Kidney capillary endothelial cell (primary cell): ENCODE measurements at places on chromosomes 6 and 20.

DNA sequence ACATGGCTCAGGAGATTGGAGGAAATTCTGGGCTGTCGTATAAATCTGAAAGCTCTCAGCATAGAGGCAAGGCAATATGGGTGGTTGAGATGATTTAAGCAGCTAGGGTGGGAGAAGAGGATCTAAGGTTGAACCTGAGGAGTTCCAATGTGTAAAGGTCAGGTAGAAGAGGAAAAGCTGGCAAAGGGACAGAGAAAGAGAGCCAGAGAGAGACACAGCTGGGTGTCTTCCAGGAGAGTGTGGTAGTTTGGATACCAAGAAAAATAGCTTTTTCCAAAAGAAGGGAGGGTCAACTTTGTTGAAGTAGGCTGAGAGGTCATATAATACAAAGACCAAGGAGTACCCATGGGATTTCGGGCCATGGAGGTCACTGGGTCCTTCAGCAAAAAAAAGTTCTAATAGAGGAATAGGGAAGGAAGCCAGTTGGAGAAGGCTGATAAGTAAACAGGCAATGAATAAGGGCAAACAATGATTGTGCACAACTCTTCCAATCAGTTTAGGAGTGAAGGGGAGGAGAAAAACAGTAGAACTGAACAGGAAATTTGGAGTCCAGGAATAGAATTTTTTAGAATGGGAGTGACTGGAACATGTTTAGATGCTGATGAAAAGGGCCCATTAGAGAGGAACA lies 135.1 kb downstream of the QRSL1 start:
- DNase-seq = no peak

DNA sequence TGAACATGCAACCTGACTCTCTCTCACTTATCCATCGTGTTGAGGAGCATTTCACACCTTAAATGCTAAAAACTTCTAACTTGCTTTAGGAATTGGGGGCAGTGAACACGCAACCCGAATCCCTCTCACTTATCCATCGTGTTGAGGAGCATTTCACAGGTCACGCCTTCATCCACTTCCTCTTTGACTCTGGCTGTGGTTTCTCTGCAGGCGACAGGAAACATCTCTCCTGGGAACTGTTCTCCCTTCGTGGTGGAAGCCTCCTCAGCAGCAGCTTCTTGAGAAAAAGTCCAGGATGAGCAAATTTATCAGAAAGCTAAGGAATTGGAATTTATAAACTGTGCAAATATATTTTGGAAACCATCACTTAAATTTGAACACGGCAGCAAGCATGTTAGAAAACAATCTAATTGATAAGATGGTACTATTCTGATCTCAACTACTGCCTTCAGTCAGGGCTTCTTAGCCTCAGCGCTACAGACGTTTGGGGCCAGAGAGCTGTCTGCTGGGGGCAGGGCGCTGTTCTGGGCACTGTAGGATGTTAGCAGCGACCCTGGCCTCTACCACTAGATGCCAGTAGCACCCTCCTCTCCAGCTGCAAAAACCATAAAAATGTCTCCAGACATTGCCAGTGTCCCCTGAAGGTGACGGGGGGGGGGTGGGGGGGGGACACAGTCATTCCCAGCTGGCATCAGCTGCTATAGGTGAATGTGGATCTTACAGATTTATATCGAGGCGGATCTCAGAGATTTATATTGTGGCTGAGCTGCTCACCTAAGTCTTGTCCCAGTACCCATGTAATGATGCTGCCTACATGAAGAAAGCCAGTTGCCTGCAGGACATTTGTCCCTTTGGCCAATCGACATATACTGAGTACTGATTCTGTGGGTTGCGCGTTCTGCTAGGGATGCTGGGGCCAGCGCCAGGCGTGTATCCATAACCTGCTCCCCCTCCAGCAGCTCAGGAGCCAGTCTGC lies 26.2 kb downstream of the CTCFL start:
- peak; percentile 47 for DNase-seq

DNA sequence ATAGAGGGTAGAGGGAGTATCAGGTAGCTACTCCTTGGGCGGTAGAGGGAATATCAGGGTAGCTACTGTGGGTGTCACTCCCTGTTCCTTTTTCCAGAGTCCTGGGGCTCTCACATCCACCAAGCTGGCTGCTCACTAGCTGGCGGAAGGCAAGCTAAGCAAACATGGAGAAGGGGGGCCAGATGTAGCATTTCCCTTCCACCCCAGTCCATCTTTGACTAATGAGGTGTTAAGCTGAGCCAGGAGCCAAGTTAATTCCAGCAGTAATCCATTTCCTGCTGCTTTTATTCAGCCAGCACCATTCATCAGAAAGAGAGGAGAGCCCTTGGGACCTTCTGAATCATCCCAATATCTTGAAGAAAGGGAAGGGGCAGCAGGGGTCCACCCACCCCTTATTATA lies 330.0 kb downstream of the ZFAND3 start:
- peak; percentile 14 for DNase-seq

GRCh38 chr6:56914798-56915658 lies 39.9 kb upstream of the BEND6 start:
- DNase-seq = no peak

GRCh38 chr6:76982476-76983199 lies 480.7 kb downstream of the HTR1B start:
- DNase-seq = no peak

DNA sequence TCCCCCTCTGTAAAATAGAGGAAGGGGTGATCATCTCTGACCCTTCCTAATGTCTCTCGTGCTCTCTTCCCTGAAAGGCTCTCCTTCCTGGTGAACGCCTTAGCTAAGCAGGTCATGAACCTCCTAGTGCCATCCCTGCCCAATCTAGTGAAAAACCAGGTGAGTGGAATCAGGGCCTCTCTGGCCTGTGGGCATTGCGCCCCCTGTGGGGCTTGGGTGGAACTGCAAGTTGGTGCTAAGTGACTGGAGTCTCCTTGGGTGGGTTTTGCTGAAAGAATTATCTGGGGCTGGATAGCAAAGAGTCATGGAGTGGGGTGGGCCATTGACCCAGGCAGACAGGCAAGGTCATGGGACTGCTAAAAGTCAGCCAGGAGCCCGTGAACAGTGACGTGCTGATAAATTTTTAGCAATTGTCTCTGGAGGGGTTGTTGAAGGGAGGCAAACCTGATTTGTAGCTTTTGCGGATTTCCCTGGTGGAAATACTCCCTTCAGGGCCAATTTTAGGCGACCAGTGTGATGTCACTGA lies 8.9 kb downstream of the BPIFB1 start:
- peak; percentile 10 for DNase-seq

- DNase-seq = no peak
These were observed 21.5 kb upstream of the ATRN start for GRCh38 chr20:3449319-3449718.

DNA sequence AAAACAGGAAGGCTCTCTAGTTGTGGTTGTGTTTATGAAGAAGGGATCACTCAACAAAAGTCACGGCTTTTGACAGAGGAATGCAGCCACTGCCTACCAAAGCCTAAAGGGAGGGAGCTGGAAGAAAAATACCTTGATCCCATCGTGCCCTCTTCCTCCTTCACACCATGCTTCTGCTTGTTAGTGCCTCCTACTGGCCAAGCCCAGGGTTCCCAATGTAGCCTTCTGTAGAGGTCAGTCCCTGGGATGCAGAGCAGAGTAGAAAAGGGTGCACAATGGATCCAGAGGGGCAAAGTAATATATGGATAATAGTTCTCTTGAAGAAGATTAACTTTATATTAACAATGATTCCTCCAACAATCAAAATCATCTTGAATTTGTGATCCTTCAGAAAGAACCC lies 293.5 kb upstream of the FERMT1 start:
- no peak for DNase-seq

- DNase-seq = no peak
These were observed 114.9 kb downstream of the NRSN1 start for GRCh38 chr6:24240943-24241342.

GRCh38 chr6:146950351-146950835 lies 253.8 kb upstream of the STXBP5 start:
- DNase-seq = peak; percentile 55

- no peak for DNase-seq
These were observed 1.1 kb upstream of the PRSS35 start for GRCh38 chr6:83511266-83511665.

GRCh38 chr6:87830907-87831306 lies 128.9 kb upstream of the AKIRIN2 start:
- DNase-seq = no peak

GRCh38 chr6:96613291-96613999 lies 50.5 kb downstream of the FHL5 start:
- DNase-seq = no peak

DNA sequence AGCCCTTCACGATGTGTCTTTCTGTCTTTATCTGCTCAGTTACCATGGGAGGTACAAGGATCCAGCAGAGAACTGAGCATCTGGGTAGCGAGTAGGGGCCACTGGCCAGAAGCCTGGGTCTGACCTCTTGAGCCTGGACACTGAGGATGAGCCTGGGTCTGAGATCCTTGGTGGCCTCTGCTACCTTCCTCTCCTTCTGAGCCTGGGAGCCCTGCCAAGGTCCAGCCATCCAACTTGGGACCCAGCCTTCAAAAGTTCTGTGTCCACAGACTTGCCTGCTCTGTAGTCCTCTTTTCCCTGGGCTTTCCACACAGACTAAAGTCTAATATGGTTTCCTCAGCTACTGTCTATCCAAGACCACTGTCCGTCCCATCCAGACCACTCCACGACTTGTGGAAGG lies 60.2 kb upstream of the NAA20 start:
- DNase-seq = no peak

GRCh38 chr6:79377888-79378348 lies 143.4 kb upstream of the HMGN3 start:
- DNase-seq = peak; percentile 0

DNA sequence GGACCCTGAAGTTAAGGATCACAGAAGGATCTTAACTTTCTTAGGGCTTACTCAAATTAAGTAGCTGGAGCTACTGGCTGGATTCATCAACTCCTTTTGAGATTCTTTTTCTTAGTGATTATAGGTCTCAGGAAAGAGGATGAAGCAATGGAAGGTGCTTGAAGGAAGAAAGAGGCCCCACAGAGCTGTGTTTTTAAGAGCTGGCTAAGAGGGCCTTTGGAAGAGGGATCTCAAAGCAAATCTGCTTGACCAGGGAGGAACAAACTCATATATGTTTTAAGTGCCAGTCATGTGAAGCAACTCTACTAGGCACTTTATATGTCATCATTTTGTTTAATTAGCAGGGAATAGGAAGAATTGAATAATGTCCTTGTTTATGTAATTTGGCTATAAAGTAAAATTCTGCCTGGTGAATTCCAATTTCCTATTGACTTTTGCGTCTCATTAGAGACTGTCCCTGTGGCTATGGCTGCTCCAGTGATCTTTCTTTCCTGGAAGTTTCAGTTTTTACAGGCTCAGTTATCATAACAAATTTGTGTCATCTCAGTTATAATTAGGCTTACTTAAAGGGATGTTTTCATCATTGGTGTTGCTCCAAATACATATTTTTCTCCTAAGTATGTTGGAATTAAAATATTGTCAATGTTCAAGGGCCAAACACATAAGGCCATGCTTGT lies 222.8 kb upstream of the CITED2 start:
- no peak for DNase-seq

DNA sequence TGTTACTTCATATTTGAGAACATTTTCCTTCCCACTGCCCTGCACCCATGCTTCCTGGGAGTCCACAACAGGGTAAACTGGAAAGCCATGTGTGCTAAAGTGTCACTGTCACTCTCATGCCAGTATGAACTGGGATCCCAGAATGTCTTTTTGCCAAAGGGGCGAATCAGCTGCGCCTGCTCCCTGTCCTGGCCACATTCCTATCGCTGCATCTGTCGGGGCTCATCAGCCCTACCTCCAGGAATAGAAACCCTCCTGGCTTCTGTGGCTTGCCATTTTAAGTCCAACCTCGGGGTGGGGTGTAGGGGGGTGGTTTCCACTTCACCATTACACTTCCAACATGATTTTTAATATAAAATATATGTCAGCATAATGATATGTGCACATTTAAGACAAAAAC lies 933 bp downstream of the KLHL31 start:
- DNase-seq = no peak

DNA sequence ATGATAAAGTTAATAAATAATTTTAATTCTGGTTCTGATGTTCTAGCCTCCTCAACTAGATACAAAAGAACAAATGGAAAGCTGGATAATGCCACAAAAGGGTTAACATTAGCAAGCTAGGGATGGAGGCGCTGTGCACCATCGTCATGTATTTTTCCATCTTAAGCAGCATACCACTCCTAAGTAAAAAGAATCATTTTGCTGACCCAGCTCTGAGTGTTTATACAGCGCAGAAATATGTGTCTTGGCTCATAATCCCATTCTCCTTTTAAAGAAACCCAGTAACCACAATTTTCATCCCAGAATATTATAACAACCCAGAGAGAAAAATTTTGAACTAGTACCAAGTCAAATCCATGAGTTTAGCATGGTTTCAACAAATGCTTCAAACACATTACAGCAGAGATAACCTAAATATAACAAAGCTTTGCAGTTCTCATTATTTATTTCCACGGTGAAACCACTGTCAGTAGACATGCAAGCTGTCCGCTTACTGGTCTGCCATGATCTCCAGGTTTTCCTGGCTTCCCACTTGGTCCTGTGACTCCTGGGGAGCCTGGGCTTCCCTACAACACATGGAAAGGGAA lies 111.1 kb downstream of the COL12A1 start:
- DNase-seq = no peak

- DNase-seq = peak; percentile 82
These were observed 795.6 kb downstream of the TENT5A start for GRCh38 chr6:80956898-80957297.

GRCh38 chr6:116041934-116042333 lies 18.8 kb downstream of the FRK start:
- DNase-seq = no peak

DNA sequence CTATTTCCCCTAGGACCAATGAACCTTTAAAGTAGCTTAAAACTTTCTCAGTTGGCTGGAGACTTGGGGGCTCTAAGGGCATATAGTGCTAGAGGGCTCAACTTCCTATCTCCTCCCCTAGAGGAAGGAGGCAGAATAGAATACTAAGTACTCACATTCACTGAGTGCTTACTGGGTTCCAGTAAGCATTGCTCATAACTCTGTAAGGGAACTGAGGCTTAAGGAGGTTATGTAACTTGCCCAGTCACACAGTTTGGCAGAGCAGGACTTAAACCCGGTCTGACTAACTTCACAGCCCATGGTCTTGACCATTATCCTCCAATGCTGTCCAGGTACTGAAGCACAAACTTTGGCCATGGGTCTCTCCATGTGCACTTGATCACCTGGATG lies 12.5 kb downstream of the SESN1 start:
- DNase-seq = no peak

- peak; percentile 89 for DNase-seq
These were observed 4.3 kb upstream of the PSORS1C2 start for GRCh38 chr6:31143148-31143547.

GRCh38 chr6:7463785-7464184 lies 74.2 kb downstream of the RIOK1 start:
- no peak for DNase-seq

GRCh38 chr6:26613201-26613600 lies 16.4 kb downstream of the ABT1 start:
- no peak for DNase-seq

- DNase-seq = no peak
These were observed 142.3 kb upstream of the TENT5A start for GRCh38 chr6:81894788-81895271.

DNA sequence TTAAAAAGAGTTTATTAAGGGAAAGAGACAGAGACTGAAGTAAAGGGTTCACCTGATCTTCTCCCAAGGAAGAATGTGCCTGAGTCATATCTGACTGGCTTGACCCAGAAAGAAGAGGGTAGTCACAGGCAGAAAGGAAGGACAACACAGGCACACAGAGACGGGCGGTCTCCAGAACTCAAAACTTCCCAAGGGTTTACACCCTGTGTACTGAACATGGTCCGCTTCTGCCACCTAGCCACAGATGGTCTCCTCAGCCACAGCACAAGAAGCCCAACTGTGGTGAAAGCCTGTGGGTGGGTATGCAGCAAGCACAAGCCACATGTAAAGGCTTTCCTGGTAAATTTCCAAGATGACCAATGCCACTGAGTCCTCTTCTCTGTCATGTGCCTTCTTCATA lies 17.2 kb downstream of the UNC5CL start:
- DNase-seq = no peak
